ENCODE measurements at places on chromosomes 7 and 10. TPM values are rescaled to one million over a fixed set of nuclear protein-coding genes. Genes with fewer than 3 reads are reported as not detected.

The GPER1 gene
- total RNA-seq: 3.0 TPM

DNA sequence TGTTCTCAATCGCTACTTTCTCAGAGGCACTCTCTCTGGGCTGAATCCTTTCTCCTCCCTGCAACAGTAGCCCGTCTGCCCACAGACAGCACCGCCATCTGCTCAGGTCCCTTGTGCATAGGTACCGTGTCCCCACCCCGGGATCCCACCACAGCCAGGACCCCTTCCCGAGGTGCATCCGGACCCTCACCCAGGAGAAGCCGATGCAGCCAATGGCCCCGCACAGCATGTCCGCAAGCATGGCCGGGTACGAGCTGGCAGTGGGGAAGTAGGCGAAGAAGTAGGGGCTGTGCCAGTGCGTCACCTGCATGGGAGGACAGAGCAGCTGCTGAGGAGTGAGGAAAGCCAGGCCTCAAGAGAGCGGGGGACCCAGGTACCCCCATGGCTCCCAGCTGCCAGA lies 25.5 kb downstream of the DDC start:
- H3K4me1 ChIP-seq: no peaks in the 10 kb centered on the region
- H3K36me3 ChIP-seq: no peaks in the 10 kb centered on the region
- H3K27ac ChIP-seq: no peak overlapping the region
- DNase-seq: no peak
- no peak overlapping the region for H3K4me3 ChIP-seq

DNA sequence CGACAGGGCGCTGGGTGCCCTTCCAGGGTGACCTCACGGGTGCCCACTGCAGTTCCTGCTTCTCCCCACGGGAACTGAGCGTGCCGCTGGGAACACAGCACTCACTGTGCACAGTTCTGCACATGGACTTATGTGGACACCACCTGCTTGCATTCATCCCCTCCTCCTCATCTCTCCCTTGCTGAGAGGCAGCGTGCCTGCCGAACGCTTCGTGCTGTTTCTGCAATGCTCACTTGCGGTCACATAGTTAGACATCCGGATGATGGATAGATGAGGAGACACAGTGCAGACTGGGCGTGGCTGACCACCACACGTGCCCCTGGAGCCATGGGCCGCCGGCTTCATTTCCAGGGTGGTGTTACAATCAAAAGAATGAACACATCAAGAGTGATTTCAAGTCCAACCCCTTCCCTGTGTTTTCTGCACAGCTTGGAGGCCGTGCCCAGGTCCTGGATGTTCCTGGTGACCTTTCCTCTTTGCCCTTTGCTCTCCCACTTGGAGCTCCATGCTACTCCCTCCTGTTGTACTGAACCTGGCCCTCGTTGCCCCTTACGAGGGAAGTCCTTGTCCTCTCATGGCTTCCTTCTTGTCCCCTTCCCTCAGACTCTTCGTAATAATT lies 119.4 kb downstream of the VIPR2 start:
- no peaks in the 10 kb centered on the region for H3K36me3 ChIP-seq
- no peak for DNase-seq
- H3K4me3 ChIP-seq: no peak overlapping the region
- H3K27me3 ChIP-seq: peaks cover 18% of the 10 kb centered on the region

DNA sequence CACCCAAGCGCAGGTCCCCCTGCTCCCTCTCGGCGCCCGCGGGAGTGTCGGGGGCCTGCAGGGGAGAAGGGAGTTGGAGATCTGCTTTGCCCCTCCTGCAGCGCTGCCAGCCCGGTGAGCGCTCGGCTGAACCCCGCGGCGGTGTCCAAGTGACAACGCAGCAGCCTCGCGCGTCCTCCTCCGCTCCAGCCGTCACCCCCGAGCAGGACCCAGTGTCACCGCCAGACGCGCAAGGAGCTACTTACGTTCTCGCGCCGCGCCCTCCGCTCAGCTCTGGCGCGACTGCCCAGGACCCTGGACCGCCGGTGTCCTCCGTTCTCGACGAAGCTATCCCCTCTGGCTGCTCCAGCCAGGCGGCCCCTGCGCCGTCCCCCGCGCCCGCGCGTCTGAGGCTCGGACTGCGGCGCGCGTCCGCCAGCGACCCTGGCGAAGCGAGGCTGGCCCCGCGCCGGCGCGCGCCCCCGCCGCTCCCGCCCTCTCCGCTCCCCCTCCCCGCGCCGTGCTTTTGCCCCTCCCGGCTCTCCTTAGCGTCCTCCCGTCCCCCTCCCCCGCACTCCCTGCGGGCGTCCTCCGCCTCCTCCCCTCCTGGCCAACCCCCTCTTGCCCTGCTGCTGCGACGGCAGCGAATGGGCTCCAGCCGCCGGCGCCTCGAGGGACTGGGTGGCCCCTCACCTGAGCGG lies at the start of gene NRCAM:
NRCAM (minus strand) TSS at position 439 of the 680 bp plus-strand sequence. CDS start 216,372 bp downstream, outside the sequence.
- no peak within 1 kb of the TSS for H3K27ac ChIP-seq
- DNase-seq: no peak
